ENCODE measurements at places on chromosomes 3 and 15.

GRCh38 chr3:197226179-197226578, 72.2 kb downstream of the DLG1 start:
- DNase-seq, result no peak

GRCh38 chr3:134956395-134956794, 161.3 kb downstream of the EPHB1 start:
- no peak for DNase-seq

GRCh38 chr3:79769229-79769628, 1.4 kb upstream of the ROBO1 start:
- no peak for DNase-seq

GRCh38 chr15:91698241-91698640, 155.3 kb upstream of the SLCO3A1 start:
- no peak for DNase-seq

DNA sequence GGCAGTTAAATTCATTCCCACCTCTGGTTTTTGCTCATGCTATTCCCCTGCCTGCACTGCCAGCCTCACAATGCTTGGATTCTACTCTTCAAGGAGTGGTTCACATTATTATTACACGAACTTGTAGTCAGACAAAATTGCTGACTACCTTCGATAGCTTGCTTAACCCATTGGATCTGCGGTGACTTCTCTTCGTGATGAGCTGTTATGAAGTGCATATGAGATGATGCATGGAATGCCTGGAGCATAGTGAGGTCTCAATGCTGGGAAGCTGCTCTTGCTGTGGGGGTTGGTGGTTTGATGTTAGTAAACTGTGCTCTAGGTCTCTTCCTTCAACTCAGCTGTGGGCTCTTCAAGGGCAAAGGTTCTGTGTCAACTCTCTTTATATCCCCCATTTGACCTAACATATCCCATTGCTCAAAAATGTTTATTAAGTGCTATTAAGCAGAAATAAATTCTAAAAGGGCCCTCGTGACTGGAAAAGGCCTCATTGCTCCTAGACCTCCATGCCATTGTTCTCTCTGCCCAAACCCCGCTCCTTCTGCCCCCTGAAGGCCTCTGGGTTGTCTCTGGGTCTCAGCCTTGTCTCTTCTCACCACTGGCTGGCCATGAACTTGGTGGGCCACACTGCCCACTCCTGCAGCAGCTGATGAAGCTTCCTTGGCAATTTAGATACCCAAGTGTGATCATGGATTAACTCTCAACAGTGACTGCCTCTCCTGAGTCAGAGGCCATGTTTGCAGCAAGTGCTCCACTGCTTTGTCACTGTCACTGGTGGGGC, 4.5 kb upstream of the SLCO2A1 start:
- DNase-seq, result no peak

DNA sequence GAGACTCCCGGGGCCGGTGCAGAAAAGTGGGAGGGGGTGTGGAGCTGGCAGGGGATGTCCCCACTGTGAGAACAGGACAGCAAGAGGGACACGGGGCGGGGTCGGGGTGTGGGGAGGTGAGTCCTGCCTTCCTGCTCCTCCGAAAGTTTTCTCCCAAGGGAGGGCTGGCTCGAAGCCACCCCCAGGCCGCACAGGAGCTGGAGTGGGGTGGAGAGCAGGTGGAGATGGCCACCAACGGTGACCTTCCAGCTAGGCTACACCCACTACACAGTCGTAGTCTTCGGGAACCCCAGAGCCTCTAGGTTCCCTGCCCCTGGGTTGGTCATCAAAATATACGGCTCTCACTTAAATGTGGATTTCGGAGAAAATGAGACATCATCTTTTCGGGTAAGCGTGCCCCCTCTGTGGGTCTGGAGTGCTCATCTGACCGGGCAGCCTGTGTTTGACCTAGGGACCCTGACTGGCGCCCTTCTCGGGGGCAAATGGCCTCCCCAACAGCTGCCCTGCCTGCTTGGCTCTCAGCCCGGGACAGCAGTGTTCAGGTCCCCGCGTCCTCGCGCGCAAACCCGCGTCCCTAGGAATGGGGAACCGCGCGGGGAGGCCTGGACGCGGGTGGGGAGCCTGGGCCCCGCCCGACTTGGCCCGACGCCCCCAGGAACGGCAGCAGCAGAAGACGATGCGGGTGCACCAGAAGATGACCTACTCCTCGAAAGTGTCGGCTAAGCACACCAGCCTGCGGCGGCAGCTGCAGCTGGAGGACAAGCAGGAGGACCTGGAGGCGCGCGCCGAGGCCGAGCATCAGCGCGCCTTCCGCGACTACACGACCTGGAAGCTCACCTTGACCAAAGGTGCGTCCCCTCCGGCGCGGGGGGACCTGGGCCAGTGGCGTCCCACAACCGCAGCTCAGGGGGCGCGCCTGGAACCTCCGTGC, 21.2 kb downstream of the CFAP100 start:
- DNase-seq, result no peak

DNA sequence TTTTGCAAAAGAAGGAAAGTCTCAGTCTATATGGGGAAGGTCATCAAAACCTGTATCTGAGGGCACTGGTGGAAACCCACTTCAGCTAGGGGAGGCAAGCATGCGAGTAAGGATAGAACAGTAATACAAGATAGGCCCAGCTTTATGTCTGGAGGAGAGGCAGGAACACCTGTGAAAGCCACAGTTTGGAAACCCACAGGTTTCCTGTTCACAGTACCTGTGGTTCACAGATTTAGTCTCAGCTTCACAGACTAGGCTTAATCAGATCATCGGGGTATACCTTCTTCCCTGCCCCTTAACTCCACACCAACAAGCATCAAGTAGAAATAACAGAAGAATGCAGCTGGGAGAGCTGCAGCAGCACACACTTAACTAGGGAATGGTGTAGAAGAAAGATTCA, 36.2 kb downstream of the C2CD4B start:
- DNase-seq, result no peak

- DNase-seq, result no peak
Observed at GRCh38 chr3:151156618-151157216, 46.3 kb downstream of the GPR171 start.

- peak; percentile 39 for DNase-seq
Observed at GRCh38 chr15:56537881-56538280, 72.9 kb upstream of the MNS1 start.

GRCh38 chr3:112629425-112629824, 11.5 kb downstream of the CCDC80 start:
- DNase-seq, result no peak

- no peak for DNase-seq
Observed at GRCh38 chr15:78469031-78469430, 31.0 kb downstream of the IREB2 start.

- DNase-seq, result no peak
Observed at GRCh38 chr3:174758943-174759342, 100.2 kb upstream of the NAALADL2 start.

GRCh38 chr3:129315998-129316247, 37.3 kb downstream of the HMCES start:
- no peak for DNase-seq

DNA sequence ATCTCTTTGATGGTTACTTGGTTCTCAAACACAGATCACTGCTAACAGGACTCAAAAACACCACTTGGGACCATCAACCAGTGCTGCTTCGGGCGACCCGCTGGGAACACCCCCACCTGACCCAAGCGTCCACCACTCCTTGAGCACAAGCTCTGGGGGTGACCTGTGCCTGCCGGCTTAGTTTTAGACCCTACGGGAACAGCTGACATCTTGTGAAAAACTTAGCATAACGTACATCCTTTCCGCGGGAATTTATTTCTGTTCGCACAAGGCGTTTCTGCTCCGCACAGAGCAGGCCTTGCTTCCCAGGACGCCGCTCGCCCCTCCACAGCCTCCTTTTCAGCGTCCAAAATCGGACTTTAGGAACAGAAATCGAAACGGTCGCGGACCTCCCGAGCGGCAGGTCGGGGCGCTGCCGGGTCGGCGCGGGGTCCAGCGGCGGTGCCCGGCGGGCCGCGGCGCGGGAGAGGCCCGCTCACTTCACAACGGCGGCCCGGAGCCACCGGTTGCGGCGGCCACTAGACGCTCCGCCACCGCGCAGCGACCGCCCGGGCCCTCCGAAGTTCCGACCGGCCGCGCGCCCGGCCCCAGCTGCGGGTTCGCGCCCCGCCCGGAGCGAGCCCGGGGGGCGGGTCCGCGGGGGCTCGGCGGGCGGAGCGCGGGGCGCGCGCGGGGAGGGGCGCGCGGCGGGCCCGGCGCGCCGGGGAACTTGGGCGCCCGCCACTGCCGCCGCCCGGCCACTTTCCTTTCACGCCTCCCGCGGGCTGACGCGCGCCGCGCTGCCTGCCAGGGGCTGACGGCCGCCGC, 959 bp downstream of the SFMBT1 start:
- DNase-seq, result peak; percentile 68

DNA sequence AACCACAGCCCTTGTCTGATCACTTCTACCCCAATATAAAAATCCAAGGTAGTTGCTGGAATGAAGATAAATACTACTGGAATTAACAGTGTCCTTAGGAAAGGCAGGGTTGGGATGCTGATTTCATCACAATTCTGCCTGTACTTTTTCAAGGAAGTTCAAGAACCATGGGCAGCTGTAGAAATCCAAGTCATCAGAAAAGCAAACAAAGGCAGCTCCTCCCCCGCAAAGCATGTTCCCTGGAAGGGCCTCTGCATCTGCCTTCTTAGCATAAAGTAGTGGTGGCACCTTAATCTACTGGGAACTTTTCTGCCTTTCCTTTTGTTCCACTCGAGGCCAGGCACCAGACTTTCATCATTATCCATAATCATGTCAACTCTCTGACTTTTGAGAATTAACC, 54.4 kb downstream of the ERC2 start:
- DNase-seq, result no peak

- no peak for DNase-seq
Observed at GRCh38 chr3:24614359-24614758, 119.7 kb upstream of the THRB start.

- no peak for DNase-seq
Observed at GRCh38 chr15:79828447-79828846, 68.4 kb downstream of the MTHFS start.

DNA sequence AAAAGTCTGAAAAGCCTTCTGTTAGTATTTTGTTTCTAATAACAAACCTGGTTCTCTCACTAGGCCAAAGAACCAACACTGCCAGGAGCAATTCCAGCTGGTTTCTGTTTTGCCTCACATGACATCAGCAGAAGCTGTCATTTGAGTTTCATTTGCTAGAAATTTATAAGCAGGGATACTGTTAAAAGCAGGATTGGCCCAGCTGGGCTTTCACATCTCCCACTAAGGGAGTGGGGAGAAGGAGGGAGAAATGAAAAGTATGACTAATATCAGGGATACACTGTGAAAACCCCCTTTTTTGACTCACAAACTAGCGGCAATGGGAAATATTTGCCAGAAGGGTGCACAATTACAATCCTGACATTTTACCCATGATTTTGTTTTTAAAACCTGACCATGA, 5.3 kb downstream of the CCDC80 start:
- no peak for DNase-seq

GRCh38 chr15:84037301-84037700, 198.3 kb upstream of the GOLGA6L4 start:
- DNase-seq, result no peak

DNA sequence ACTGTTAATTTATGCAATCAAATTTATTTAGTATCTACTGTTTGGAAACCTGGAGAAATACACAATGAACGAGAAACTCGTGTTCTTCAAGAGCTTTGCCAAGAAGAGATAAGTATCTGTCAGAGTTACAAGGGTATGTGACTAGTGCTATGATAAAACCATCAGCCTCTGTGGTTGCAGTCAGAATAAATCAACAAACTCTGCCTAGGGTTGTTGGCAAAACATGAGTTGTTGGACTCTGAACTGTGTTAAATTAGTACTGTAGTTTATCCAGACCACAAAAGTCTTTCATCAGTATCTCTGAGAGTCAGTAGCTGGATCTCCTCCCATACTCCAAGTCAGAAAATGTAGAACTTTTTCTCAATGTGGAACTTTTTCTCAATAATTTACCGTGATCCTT, 918.4 kb downstream of the NAALADL2 start:
- no peak for DNase-seq

DNA sequence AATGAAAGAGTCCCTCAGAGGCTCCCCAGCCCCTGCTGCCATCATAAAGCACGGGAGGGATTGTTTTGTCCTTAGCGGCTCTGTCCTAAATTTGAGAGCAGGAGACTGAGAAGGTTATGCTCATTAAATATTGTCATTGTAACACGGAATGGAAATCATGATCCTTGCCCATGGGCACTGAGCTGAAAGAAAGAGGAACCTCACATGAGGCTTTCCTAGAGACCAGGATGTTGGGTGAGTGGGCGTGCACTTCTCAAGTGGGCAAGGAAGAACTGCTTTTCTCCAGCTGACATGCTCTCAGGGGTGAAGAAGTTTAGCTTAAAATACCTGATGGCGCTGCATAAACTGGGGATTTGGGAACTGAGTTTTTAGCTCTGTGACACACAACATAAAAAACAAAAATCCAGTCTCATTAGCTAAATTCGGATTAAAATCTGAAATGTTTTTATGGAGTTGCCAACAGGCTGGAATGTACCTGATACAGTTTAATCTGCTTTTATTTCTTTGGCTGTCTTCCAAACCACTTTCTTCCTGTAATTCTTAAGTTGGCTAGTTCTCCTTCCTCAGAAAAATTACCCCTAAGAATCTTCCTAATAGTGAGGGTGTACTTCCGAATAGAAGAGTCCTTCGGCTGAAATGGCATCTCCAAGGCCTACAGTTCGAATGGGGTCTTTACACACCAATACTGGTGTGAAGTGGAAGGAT, 31.7 kb downstream of the ADPGK start:
- no peak for DNase-seq

DNA sequence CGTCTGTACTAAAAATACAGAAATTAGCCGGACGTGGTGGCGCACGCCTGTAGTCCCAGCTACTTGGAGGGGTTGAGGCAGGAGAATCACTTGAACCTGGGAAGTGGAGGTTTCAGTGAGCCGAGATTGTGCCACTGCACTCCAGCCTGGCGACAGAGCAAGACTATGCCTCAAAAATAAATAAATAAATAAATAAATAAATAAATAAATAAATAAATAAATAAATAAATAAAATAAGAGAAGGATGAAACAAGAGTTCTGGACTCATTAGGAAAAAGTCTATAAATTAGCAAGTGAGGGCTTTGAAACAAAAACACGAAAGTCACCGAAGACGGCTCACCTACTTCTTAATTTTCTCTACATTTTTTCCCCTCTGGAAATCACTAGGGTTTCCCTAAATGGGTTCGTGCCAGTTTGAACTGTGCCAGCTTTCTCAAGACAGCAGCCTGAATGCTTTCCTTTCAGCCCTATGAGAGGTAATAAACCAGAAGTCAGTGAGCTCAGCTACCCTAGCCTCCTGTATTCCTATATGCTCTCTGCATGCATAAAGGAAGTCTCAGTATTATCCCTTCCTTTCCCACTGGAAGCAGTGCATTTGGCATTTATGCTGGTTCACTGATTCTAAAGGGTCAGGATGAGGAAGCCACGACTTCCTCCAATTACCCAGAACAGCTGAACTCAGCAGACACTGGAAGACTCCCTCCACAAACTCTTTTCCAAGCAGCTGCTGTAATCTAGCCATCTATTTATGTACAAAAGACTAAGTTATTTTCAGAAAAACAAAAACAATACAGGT, 266.9 kb downstream of the ZBBX start:
- no peak for DNase-seq

DNA sequence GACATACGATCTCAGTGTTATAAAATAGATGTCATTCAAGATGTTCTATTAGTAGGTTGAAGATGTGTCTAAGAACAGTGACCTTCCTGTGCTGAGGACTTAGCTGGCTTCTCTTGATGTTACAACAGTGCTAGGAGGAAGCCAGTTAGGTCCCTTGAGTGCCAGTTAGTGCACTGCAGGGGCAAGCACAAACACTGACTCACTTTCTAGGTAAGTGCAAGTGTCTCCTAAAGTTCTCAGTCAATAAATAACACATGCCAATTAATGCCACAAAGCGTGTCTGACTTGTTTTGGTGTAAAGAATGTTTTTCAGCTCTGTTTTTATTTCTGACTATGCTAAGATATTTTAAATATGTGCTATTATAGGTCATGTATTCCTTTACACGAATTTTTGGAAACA, 211.8 kb downstream of the NAALADL2 start:
- DNase-seq, result no peak

Measured in activated T-cell treated with anti-CD3 and anti-CD28 coated beads, Interleukin-2, amount 50 U/mL, for 1 hour (primary cell).